Fibroblast of gingiva (primary cell): ENCODE measurements at places on chromosomes 3 and 15.

DNA sequence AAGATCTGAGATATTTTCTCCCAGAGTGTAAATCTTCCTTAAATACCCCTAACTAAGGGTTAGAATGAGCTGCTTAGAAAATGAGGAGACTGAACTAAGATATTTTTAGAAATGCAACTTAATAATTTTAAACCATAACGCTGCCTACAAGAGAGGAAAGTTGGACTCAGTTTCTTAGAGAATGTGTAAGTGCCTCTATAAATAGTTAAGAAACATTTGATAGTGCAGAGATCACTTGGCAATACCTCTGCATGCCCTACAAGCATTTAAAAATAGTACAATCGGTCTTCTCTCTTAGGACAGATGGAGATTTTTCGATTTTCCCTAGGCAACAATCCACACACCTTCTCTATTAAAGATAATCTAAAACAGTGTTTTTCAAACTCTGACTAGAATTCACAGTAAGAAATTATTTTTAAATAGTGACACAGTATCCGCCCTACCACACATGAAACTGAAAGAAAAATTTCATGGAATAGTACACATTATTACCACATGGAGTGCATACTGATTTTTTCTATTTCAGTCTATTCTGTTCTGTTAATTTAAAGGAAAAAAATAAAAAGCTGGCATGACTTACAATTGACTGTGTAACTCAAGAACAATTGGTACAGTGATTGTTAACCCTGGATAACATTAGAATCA lies 83.2 kb downstream of the GADL1 start:
- peak; percentile 32 for DNase-seq

GRCh38 chr3:114319453-114319852 lies 25.6 kb downstream of the TIGIT start:
- peak; percentile 75 for DNase-seq

DNA sequence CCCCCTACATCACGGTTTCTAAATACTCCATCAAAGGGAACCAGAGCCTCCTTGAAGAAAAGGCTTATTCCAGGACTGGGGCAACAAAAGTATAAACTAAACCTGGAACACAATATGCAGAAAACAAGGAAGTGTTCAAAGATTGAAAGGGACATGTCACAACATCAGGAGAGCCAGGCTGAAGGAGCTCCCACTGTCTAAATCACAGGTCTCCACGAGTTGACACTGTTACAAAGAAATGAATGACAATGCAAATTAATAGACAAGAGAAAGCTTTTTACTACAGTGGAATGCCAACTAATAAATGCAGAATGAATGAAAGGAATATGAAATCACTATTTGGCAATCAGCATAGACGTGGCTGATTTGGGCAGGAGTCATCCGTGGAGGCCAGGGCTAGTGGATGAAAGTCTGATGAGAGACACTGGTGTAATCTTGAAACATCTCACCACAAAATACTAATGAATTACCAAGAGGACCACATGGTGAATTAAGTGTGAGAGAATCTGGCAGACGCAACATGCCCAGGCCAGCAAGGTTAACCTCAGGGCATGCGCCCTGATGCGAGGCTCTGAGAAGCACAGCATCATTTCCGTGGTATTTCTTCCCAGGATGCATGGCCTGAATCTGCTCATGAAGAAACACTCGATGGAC lies 123.8 kb upstream of the TJP1 start:
- DNase-seq = peak; percentile 41

GRCh38 chr3:190692256-190692655 lies 170.2 kb downstream of the GMNC start:
- no peak for DNase-seq

- no peak for DNase-seq
These were observed 6.1 kb downstream of the VIPR1 start for GRCh38 chr3:42508562-42508961.

- peak; percentile 15 for DNase-seq
These were observed 940 bp downstream of the BOC start for GRCh38 chr3:113212150-113212843.

DNA sequence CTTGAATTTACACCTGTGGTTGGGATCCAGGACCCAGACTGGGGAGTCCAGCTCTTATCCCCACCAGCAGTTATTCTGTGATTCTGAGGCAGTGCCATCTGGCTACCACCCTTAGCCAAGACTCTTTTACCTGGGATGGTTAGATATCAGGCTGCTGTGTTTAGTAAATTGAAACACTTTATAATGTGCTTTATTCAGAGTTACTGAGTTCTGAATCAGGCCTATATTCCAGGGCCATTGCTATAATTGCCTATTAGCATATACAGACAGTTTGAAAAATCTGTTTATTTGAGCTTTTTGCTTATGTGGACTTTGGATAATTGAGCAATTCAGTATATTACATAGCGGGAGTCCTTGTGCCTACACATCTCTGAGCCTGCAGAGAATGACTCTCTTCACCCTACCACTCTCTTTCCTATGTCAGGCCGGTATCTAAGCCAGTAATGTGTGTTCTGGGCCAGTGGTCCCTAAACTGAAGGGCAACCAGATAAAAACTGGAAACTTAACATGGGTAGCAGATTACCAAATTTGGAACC lies 45.4 kb upstream of the TRAK1 start:
- DNase-seq = no peak

GRCh38 chr15:36790891-36791290 lies 211.5 kb downstream of the CDIN1 start:
- no peak for DNase-seq

DNA sequence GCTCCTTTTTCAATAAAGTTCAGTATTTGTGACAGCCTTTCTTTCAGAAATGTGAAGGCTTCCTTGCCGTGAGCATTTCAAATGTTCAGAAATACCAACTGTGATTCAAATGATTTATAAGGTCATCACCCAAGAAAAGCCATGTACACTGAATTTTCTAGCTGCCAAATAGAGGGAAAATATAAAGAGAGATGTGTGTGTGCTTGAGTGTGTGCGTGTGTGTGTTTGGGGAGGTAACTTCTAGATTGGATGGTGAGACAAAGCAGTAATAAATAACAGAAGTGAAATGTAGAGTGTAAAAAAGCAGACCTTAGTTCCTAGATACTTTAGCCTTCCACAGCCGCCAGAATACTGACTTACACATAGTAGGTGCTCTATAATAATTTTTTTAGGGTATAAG lies 577.4 kb downstream of the TBL1XR1 start:
- no peak for DNase-seq

DNA sequence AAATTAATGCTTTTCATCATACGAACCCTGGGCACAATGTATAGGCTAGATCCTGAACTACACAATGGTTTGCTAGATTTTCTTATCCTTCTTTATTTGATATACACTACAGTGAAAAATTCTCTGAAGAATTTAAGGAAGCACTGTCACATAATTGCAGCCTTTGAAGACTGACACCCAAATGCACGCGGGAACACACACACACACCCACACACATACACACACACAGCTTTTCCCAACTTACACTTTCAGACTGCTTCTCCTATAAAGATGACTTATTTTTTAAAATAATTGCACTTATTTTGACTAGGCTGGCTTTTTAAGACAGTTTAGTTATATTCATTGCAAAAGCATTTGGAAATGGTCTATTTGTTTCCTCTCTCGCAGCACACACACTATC lies 70.0 kb upstream of the LRRN1 start:
- no peak for DNase-seq

GRCh38 chr15:31867536-31868442 lies 162.5 kb upstream of the CHRNA7 start:
- DNase-seq = peak; percentile 20

- DNase-seq = no peak
These were observed 9.9 kb downstream of the RAMAC start for GRCh38 chr15:82995938-82996337.

GRCh38 chr3:18446149-18446825 lies 21.1 kb upstream of the SATB1 start:
- DNase-seq = no peak

GRCh38 chr3:127637971-127638370 lies 9.0 kb downstream of the PODXL2 start:
- DNase-seq = no peak

DNA sequence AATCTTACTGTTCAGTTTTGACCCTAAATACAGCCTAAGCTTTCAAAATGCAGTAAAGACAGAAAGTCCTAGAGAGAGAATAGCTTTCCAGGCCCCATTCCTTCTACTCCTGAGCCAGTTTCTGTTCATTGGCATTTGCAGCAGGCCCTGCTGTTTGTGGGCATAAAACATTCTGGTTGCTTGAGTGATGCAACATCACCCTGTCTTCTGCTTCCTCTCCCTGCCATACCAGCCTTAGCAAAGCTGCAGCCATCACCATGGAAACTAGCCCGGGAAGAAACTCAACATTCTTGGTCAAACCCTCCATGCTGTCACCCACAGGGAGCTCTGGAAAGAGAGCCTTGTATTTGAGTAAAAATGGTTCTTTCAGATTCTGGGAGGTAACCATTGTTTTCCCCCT lies 325.7 kb downstream of the MAGI1 start:
- DNase-seq = peak; percentile 92

- DNase-seq = no peak
These were observed 643.7 kb upstream of the NAALADL2 start for GRCh38 chr3:174215456-174215855.

DNA sequence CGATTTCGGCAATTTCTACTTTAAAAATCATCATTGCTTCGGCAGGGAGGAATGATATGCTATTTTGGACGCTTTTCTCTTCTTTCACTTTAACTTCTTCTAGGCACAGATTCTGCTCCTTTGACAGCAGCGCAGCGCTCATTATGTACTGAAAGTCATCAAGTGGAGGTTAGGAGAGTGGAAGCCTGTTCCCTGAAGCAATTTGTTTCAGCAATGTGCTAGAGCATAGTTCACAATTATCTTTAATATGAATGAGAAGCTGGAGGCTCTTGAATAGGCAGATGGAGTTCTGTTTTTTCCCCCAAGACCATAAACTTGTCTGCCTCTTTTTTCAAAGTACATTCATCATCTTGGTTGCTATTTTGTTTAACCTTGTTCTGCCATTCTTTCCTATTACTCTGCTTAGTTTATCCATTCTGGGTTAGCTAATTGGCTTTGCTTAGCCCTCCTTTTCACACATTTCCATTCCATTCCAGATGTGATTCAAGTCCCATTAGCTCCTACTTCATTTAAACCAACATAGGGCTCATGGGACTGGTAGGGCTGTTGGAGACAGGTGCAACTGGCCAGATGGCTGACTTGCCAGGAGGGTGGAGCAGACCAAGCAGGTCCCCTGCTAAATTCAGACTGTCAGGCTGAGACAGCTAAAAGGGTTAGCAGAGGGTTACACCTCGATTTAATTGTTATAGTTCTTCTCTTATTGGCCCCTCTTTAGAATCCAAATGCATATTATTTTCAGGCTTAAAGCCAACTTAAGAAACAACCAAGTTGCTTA lies 534.7 kb upstream of the CBLB start:
- no peak for DNase-seq

GRCh38 chr3:131705558-131706051 lies 202.8 kb upstream of the MRPL3 start:
- no peak for DNase-seq

DNA sequence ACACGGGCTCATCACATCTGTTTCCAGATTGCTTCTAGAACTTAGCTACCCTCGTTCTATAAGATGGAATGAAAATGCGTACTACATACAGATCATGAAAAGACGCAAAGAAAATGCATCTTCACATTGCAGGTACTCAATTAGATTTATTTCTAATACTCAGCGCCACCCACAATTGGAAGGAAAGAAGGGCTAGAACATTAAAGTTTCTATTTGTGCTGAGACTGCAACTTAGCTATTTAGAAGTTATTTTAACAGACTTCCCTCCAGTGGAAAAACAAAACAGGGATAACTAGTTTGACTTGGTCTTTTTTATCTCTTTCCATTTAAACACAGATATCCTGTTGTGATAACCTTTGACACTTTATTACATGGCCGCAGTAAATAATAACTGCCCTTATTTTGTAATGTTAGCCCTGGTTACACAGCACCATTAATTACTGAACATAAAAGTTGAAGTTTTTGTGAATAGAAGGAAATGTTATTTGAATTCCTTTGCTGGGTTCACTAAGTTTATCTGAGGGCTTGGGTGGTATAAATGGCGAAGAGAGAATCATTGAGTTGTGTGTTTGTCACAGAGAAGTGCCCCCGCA lies 86.9 kb upstream of the SLC25A26 start:
- no peak for DNase-seq

DNA sequence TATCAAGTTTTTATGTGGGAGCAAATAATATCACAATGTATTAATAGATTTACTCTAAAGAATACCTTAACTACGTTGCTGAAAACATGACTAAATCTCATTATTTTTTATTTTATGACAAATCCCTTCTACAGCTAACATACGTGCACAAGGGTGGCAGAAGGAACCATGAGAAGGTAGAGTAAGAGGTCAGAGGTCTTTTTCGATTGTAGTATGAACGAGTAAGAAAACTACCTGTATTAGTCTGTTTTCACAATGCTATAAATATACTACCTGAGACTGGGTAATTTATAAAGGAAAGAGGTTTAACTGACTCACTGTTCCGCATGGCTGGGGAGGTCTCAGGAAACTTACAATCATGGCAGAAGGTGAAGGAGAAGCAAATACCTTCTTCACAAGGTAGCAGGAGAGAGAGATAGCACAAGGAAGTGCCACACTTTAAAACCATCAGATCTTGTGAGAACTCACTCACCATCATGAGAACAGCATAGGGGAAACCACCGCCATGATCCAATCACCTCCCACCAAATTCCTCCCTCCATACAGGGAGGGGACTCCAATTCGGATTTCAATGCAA lies 95.3 kb downstream of the SUCLG2 start:
- no peak for DNase-seq

DNA sequence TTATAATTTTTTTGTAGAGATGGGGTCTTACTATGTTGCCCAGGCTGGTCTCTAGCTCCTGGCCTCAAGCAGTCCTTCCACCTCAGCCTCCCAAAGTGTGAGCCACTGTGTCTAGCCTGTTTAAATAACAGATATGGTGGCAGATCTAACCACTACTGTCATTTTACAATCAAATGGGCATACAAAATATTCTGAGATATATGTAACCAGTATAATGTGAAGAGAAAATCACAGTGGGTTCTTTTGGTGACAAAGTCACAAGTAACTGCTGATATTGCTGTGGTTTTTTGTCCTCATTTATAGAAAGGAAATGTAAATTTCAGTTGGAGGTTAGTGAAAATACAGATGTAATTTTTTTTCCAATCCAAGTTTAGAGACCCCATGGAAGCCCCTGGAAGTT lies 58.6 kb upstream of the ARHGEF3 start:
- no peak for DNase-seq
